ENCODE measurements at places on chromosomes 4 and X.

DNA sequence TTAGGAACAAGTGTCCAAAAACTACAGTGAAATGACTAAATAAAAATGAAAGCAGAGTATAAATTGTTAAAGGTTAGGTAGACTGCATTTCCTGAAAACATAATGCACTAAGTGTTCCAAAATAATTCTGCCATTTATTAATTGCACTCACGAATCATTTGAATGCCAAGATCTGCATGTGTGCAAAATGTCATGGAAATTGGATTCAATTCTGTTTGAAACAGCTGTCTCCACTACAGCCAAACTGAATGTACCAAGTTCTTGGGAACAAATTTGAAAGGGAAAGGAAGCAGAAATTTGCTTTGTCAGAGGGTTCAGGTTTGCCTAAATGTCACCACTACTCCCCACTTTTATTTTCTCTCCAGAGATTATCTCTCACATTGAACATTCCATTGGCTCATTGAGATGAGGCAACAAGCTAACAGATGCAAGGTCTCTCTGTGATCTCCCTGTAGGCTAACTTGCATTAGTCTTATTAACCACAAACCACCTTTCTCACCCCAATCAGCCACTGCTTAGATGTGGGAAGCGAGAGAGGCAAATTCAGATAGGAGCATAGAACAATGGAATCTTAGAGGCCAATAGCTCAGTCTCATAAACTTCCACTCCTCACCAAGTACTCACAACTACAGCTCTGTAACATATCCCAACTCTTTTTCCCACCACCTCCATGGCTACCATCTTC is 226.6 kb downstream of the KDR start:
- DNase-seq: no peak

DNA sequence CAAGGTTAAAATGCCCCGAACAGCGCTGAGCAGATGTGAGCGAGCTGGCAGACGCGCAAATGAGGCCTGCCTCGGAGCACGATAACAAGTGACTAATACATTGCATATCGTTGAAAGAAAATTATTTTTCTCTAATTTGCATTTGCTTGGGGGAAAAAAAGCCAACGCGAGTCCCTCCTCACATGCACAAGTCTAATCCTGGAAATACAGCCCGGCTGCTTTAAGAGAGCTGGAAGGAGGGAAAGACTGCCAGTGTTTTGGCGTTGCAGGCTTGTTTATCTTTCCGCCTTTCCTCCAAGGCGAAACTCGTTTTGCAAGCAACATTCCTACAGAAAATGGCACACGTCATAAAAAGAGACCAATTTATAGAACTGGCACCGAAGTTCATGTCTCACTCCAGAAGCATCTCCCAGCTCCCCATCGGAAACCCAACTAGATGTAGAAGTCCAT is 12.6 kb downstream of the BCOR start:
- DNase-seq: no peak

- DNase-seq: peak; percentile 15
These were observed 71.5 kb downstream of the SLC16A2 start for GRCh38 chrX:74492720-74493201.

DNA sequence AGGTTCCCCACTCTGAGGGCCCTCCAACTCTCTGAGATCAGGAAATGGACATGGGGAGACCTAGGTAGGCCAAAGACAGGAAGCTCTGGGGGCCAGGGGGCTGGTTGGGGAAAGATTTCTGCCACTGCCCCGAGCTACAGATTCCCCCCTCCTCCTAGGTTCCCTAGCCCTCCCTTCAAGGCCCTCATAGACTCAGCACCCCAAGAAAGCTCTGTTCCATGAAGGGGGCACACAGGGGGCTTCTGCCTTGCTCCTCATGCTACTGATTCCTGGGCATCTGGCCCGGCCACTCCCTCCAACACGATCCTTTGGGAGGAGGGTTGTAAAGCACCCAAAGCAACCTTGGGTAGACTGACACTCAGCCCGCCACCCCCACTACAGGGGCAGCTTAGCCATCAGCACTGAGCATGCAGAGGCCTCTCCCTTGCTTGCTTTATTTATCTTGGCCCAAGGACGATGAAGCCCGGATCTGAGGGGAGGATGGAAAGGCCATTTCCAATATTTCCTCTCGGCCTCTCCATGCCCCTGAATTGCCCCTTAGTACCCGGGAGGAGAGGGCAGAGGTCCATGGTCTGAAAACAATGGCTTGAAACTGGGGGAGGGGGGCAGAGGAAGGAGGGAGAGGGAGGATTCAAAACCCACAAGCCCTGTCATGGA is 146.7 kb downstream of the PJA1 start:
- DNase-seq: no peak

GRCh38 chrX:72245461-72246089 is 6.7 kb upstream of the ERCC6L start:
- peak; percentile 66 for DNase-seq
